ENCODE measurements at places on chromosomes 2 and 18.
A peak's percentile ranks its signal among the peaks of the same experiment; 100 is the strongest.

GRCh38 chr2:187453078-187453641 lies 5.1 kb upstream of the CALCRL start:
- no peak for DNase-seq

- DNase-seq: no peak
Measured at GRCh38 chr2:52113338-52113737, 1081.4 kb upstream of the NRXN1 start.

DNA sequence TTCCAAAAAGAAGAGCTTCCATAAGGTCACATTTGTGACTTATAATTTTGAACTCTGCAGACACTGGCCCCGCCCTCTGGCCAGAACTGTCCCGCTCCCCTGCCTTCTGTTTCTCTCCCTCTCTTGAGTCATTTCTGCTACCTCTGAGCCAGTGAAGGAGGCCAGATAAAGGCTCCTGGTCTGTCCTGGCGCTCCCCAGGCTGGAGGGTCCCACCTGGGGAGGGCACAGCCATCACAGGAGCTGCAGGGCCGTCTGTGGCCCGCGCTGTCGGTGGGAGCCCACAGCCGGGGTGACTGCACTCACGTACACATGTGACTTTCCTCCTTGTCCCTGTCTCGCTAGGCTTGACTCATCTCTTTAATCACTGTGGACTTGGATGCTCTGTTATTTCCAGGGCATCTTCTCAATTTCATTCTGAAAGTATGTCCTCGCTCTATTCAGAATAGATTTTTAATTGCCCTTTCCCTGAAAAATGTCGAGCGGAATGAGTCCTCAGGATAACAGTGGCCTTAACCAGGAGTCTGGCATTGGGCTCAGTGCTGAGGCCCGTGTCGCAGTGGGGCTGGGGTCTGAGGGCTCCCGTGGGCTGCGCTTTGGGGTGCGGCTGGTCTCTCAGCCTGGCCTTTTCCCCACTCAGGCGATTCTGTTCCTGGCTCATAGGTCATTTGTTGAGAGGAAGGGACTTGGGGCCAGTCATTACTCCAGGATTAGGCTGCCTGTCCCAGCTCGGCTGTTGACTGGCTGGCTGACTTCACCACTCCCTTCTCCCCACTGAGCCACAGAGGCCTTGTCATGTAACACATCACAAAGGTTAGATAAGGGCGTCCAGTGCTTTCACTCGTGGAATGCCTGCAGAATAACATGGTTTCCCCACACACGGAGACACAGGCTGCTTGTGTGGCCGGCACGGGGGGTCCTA lies 34.5 kb downstream of the KLHL29 start:
- DNase-seq: no peak

GRCh38 chr2:120833127-120833675 lies 97.5 kb downstream of the GLI2 start:
- peak; percentile 48 for DNase-seq

DNA sequence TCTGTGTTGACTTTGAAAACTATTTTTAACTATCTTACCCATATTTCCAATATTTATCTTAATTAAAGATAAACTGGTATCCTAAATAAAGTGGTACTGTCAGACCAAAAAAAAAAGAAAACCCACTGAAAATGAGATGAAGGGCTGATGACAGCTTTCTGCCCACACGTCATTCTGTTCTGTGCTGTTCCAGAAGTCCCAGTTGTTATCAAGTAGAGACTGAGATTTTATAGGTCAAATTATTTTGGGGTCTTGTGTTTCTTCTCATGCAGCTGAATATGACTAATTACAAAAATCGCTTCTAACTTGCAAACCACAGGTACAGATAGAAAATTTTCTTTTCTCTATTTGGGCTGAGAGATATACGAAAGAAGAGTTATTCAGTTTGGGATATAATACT lies 48.7 kb upstream of the KLF7 start:
- DNase-seq: no peak

GRCh38 chr18:9708434-9709303 lies 568 bp downstream of the RAB31 start:
- DNase-seq: no peak

DNA sequence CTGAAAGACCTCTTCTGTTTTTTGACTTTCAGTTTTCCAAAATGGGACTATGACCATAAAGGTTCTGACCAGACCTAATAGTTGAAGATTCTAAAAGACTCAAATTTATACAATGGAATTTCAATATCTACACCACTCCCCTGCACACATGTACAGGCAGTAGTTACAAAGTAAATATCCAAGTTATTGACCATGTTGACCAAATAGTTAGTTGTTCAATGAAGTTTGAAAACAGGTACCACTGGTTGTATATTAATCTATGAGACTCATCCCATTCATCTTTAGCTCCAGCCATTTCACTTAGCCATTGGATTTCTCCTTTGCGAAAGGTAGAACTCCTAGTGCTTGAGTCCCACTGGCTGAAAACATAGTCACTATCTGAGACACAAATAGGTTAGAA lies 277.4 kb downstream of the SETBP1 start:
- no peak for DNase-seq

DNA sequence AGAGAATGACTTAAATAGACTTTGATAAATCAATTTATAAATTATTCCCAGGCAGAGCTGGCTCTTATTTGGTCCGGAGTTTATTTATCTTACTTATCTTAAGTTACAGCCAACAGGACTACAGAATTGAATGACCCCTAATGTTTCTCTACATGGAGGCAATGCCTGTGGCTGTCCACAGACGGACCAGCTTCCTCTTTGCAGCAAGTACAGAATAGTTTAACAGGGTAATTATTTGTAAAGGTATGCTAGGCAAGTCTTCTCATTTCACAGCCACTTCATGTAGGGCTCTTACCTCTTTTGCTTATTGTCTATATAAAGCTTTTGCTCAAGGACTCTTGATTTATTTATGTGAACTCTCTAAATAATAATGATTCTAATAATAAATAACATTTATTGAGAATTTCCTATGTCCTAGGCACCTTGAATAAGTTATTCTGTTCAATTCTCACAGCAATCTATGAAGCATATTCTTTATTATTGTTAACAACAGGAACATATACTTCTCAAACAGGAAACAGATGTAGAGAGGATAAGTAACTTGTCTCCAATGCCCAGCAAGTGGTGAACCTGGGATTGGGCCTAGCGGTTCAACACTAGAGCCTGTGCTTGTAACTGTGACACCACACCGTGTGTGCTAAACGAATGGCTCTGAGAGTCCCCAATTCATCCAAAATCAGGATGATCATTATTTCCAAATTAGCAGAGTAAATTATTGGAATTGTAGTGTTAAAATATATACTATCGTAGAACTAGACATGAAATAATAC lies 58.8 kb upstream of the NXPH2 start:
- DNase-seq: no peak

GRCh38 chr2:101264360-101264939 lies 11.8 kb downstream of the CNOT11 start:
- DNase-seq: no peak

- no peak for DNase-seq
Measured at GRCh38 chr18:76412010-76412817, 82.8 kb downstream of the ZNF516 start.

DNA sequence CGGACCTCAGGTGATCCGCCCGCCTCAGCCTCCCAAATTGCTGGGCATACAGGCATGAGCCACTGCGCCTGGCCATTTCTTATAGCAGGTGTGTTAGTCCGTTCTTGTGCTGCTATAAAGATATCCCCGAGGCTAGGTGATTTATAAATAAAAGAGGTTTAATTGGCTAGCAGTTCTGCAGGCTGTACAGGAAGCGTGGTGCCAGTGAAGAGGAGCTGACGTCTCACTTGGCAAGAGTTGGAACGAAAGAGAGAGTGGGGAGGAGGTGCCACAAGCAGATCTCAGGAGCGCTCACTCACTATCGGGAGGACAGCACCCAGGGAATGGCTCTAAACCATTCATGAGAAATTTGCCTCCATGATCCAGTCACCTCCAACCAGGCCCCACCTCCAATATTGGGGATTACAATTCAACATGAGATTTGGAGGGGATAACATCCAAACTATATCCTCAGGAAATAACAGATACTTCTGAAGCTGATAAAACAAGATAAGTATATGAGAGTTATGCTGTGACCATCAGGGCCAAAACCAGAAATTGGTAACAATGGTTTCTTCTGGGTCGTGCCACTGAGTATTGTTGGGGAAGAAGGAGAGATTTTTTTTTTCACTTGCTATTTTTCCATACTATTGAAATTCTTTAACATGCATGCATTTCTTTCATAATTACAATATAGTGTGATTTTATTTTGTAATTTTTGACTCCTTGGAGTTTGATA lies 7.4 kb upstream of the RMC1 start:
- no peak for DNase-seq

DNA sequence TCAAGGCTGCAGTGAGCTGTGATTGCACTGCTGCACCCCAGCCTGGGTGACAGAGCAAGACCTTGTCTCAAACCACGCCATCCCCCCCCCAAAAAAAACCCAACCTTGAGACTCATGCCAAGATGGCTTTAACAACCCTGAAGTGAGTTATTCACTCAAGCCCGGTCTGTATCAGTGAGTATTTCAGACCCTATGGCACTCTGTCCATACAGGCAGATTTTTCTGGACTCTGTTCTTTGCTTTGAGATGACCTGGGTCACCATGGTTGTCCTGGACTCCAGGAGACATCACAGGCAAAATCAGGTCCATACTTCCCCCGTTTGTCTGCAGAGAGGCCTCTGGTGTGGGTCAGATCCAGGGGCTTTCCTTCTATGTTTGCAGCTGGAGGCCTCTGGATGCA lies 91.7 kb downstream of the TGOLN2 start:
- peak; percentile 29 for DNase-seq

DNA sequence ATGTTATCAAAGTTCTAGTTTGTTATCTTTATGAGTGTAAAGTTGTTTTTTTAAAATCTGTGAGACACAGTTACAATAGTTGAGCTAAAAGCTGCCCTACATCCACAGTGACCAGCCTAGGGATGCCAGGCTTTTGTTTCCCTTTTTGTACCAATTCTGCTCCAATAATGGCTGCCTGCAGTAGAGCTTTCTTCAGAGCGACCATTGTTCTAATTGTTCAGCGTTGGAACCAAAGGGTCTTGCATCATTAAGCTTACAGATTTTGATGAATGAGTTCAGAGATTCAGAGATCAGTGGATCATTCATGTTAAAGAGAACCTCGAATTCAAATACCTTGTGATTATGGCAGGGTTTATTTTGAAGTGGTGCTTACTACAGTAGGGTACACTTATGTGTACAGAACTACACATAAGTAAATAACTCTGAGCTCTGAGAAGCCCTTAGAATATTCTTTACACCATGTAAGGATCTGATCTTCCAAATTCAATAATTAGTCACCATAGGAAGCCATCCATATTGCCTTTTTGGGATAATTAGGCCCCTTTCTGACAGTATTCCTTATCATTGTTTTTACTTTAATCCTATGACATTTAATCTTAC lies 157.9 kb downstream of the MYO1B start:
- no peak for DNase-seq

DNA sequence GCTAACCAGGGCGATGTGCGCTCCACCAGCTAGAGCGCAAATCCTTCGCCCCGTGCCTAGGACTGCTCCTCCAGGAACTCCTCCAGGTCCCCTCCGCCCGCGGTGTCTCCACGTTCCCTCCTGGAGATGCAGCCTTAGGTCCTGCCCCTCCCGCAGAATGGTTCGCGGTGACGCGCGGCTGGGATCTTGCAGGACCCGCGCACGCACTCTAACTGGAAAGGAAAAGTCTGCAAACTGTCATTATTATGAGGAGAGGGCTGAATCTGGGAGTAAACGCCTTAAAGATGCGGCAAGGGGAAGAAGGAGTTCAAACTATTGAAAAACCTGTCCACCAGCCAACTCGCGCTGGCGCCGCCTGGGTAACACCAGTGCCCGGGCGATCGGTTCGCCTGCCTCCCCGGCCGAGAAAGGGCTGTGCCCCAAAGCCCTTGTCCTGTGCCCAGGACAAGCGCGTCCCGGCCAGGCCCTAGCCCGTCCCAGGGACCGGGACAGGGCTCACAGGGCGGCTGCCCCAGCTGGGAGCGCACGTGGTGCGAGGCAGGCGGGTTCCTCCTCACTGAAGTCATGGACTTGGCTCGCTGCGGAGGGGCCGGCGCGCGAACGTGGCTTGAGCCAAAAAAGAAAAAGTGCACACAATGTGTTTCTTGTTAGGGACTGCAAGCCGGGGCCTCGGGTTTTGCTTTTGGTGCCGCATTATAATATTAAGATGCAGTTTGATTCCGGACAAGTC lies 5.5 kb upstream of the ID2 start:
- DNase-seq: no peak

DNA sequence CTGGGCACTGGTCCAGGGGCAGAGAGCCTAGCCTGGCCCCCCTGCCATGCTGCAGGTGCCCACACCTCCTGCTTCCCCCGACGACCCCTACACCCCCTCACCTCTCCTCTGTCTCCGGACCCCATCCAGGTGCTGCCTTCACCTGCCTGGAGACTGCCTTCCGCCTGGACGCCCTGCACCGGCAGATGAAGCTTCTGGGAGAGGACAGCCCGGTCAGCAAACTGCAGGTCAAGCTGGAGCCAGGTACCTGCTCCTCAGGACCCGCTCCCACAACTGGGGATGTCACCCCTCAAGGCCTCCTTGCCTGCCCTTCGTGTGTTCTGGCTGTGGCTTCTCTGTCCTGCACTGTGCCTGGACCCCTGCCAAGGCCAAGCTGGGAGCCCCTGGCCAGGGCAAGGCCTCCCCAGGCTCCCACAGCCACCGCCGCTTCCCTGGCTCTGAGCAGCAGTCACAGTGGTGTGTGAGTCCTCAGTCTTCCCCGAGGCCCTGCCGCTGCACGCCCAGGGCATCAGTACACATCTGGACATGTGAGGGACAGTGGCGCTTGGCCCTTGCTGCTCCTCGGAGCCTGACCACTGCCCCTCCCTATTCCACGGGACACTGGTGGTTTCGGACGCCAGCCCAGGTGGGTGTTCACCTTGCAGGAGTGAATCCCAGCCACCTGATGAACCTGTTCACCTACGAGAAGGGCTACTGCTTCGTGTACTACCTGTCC lies 6.3 kb downstream of the RNPEPL1 start:
- DNase-seq: peak; percentile 80

GRCh38 chr2:25246558-25247290 lies 78.3 kb upstream of the POMC start:
- no peak for DNase-seq

DNA sequence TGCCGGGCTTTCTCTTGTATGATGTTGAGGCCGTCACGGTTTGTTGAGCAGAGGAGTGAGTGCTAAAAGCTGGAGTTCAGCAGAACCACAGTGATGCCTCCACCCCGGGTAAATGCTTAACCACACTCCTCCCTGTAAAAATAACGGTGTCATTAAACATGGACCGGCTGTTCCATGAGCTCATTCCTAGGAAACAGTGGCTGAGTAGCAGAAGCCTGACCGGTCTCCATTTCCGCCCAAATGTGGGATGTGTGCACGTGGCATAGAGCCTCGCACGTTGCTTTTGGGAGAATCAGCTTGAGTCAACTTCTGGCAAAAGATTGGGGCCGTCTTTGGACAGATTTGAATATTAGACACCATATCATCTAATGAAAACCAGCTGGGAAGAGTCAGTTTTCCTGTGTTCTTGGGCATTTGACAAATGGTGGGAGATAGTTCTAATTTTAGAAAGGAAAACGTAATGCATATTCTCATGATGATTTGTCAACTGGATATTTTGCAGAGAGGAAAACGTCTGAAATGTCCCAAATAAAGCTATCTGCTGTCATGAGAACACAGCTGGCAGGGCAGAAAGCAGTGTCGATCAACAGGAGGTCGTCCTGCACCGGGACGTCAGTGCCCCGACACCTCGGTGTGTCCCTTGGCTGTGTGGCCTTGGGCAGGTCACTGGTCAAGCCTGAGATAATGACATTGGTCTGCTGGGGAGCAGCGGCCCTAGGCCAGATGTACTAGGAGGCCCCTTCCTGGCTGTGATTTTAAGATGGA lies 42.4 kb downstream of the LRRFIP1 start:
- DNase-seq: no peak

- DNase-seq: no peak
Measured at GRCh38 chr2:174184504-174184903, 63.8 kb downstream of the OLA1 start.
